ENCODE measurements at places on chromosomes 3 and 15.

GRCh38 chr3:127407026-127407939 is 119.4 kb upstream of the PRR20G start:
- no peak for DNase-seq

- DNase-seq, result no peak
Observed at GRCh38 chr3:66454464-66454859, 46.4 kb downstream of the LRIG1 start.

- no peak for DNase-seq
Observed at GRCh38 chr15:97168704-97169475, 791.6 kb upstream of the ARRDC4 start.

GRCh38 chr3:24043168-24043567 is 98.1 kb downstream of the NR1D2 start:
- no peak for DNase-seq

- DNase-seq, result no peak
Observed at GRCh38 chr3:84727616-84728015, 231.2 kb upstream of the CADM2 start.

- no peak for DNase-seq
Observed at GRCh38 chr3:5811016-5811415, 623.5 kb downstream of the EDEM1 start.

GRCh38 chr15:43522247-43522646 is 4.8 kb downstream of the MAP1A start:
- DNase-seq, result no peak
